Stimulated activated CD8-positive, alpha-beta memory T cell treated with anti-CD3 and anti-CD28 coated beads, Interleukin-15, amount 100 ng/mL, for 48 hours (primary cell): ENCODE measurements at places on chromosomes 5 and 9.

- DNase-seq: no peak
Measured at GRCh38 chr5:59065554-59065953, 482.7 kb downstream of the RAB3C start.

GRCh38 chr9:84002344-84002743 lies 21.7 kb downstream of the RMI1 start:
- no peak for DNase-seq

GRCh38 chr9:81477669-81478068 lies 211.7 kb downstream of the TLE1 start:
- no peak for DNase-seq

- DNase-seq: no peak
Measured at GRCh38 chr9:134575901-134576176, 65.8 kb upstream of the COL5A1 start.

DNA sequence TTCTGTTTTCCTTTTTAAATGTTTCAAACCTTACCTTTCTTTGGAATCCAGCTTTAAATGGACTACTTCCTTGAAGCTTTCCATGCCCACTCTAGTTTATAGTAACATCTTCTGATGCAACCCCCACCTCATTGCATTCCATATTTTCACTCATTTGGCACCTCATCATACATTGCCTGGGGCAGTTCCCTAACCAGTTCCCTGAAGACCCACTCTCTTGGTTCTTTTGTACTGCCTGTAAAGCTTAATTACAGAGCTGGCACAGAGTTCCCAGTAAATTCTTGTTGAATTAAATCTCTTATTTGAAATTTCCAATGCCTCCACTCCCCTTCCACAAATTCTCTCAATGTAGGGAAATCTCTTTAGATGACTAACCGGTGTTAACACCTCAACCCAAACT lies 257.2 kb downstream of the ARRDC3 start:
- no peak for DNase-seq

DNA sequence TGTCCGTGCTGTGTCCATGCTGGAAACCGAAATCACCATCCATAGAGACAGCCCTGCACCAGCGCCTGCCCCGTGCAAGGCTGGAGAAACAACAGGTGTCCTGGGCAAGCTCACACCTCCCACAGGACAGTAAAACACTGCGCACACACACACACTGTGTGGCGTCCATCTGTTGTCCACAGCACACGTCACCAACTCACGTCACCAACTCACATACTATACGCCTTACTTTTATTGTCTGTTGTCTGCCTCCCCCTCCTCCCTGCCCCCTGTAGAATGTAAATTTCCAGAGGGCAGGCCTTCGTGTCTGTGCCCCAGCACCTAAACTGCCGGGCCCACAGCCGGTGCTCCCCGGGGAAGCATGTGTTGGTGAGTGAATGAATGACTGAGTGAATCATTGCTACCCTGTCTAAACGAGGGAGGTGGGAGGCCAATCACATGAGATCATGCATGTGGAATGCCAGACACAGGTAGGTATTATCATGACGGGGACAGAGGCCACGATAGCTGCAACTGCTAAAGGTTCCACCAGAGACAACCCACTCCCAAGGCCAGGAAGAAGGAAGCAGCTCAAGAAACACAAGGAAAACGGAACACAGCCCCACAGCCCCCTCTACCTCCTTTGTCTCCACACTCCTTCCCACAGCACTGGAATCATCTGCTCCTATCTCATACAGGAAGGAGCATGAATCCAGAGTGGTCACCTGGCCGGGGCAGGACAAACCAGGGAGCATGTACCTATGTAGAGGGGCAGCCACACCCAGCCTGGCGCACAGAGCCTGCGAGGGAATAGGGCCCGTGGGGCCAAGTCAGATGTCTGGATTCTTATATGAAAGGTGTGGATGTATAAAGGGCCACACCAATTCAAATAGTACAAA lies 41.9 kb downstream of the STK10 start:
- no peak for DNase-seq

DNA sequence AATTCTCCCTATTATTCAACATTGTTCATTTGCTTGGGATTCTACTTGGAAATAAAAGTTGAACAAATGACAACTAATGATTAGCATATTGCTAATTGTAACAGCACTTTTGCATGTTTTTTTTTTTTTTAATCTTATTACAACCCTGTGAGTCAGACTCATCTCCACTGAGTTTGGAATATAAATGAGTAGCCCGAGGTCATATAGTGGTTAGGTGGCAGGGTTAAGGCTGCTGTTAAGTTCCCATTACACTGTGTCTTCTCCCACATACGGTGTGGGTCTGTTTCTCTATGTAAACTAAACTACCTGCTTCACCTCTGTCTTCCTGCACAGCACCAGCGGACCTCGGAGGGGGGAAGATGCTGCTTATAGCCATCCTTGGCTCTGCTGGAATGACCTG lies 92.4 kb downstream of the EQTN start:
- no peak for DNase-seq

- DNase-seq: no peak
Measured at GRCh38 chr5:169647566-169647965, 10.5 kb downstream of the DOCK2 start.
